ENCODE measurements at places on chromosomes 11 and 22. TPM values are rescaled to one million over a fixed set of nuclear protein-coding genes. Genes with fewer than 3 reads are reported as not detected.
A peak's percentile ranks its signal among the peaks of the same experiment; 100 is the strongest.

- DNase-seq, result no peak
Measured at GRCh38 chr11:86440843-86441242, 66.2 kb downstream of the CCDC81 start.

- no peak for DNase-seq
Measured at GRCh38 chr22:36386351-36386899, 1.3 kb downstream of the MYH9 start.

- no peak for DNase-seq
Measured at GRCh38 chr22:22410677-22411076, 97.9 kb downstream of the ZNF280B start.

- DNase-seq, result peak; percentile 48
Measured at GRCh38 chr22:37126383-37126782, 16.9 kb upstream of the TMPRSS6 start.

- no peak for DNase-seq
Measured at GRCh38 chr11:46281371-46281831, 3.9 kb downstream of the CREB3L1 start.

- DNase-seq, result no peak
Measured at GRCh38 chr22:28464127-28464526, 215.5 kb downstream of the TTC28 start.

DNA sequence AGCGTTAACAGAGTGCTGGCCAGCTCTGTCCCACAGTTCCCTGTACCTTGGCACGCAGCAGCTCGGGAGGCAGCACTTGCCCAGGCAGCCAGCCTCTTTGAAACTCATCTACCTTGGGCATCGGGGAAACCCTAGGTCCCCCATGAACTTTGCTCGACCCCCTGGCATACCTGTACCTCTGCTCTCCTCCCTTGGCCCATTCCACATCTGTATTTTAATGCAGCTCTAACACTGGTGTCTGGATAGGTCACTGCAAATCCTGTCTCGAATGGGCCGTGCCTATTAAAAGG is 304.1 kb downstream of the TBC1D22A start:
- no peak for DNase-seq

- DNase-seq, result no peak
Measured at GRCh38 chr11:93410441-93410840, 79.9 kb downstream of the DEUP1 start.

GRCh38 chr11:113828191-113828590 is 47.2 kb downstream of the USP28 start:
- no peak for DNase-seq

DNA sequence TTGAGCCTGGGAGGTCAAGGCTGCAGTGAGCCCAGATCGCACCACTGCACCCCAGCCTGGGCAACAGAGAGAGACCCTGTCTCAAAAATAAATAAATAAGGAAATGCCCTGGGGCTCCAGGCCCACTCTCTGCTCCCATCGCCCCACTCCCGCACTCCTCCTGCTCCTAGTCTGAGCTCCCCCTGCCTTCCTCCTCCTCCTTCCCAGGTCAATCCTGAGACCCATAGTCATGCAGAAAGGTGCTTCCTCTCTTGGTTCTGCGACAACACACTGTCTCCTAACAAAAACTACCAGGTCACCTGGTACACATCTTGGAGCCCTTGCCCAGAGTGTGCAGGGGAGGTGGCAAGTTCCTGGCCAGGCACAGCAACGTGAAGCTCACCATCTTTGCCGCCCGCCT is 6.9 kb upstream of the APOBEC3G start:
- no peak for DNase-seq

GRCh38 chr11:47571895-47572294 is 6.5 kb downstream of the PTPMT1 start:
- DNase-seq, result no peak

- peak; percentile 17 for DNase-seq
Measured at GRCh38 chr11:112294688-112295340, 34.2 kb upstream of the PLET1 start.

KAT5 gene
- 37.8 TPM for total RNA-seq

TMEM134 gene
- total RNA-seq, result 12.2 TPM

GRK3 gene
- total RNA-seq, result 15.0 TPM

OR4C12 gene
- total RNA-seq, result not detected

All from SK-MEL-5 (cell line).